ENCODE measurements at places on chromosomes 13 and 19. TPM values are rescaled to one million over a fixed set of nuclear protein-coding genes. Genes with fewer than 3 reads are reported as not detected.

ZNF132 gene
- 3.1 TPM for total RNA-seq

ZNF223 gene
- 2.0 TPM for total RNA-seq

NKG7 gene
- 0.54 TPM for total RNA-seq

DAND5 gene
- not detected for total RNA-seq

PNPLA6 gene
- total RNA-seq = 143 TPM

FOXA3 gene
- total RNA-seq = not detected

RUBCNL gene
- 7.3 TPM for total RNA-seq

CRB3 gene
- 2.1 TPM for total RNA-seq

ZNF527 gene
- total RNA-seq = 3.8 TPM

Measured in thoracic aorta (tissue), 2 donors.